ENCODE measurements at places on chromosomes 1 and 21.
A peak's percentile ranks its signal among the peaks of the same experiment; 100 is the strongest.

GRCh38 chr1:107523736-107524135 is 382.9 kb downstream of the NTNG1 start:
- no peak for DNase-seq

DNA sequence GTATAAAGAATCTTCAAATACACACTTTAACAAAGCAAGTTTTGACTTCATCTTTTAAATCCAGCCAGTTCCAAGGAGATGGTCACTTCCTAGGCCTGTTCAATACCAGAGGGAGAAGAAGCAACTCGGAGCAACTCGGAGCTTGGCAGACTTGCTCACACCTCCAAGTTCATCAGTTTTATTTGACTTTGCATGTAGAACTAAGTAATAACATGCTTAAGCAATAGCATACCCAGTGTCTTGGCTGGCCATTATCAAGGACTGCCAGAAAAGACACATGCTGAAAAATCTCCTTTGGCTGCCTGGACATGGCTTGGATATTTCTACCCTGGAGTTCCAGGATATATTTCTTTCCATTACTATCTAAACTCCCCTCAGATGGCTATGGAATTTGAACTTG is 52.6 kb downstream of the GNG12 start:
- DNase-seq, result no peak

- DNase-seq, result no peak
These were observed 363.6 kb downstream of the PBX1 start for GRCh38 chr1:164922585-164922984.

DNA sequence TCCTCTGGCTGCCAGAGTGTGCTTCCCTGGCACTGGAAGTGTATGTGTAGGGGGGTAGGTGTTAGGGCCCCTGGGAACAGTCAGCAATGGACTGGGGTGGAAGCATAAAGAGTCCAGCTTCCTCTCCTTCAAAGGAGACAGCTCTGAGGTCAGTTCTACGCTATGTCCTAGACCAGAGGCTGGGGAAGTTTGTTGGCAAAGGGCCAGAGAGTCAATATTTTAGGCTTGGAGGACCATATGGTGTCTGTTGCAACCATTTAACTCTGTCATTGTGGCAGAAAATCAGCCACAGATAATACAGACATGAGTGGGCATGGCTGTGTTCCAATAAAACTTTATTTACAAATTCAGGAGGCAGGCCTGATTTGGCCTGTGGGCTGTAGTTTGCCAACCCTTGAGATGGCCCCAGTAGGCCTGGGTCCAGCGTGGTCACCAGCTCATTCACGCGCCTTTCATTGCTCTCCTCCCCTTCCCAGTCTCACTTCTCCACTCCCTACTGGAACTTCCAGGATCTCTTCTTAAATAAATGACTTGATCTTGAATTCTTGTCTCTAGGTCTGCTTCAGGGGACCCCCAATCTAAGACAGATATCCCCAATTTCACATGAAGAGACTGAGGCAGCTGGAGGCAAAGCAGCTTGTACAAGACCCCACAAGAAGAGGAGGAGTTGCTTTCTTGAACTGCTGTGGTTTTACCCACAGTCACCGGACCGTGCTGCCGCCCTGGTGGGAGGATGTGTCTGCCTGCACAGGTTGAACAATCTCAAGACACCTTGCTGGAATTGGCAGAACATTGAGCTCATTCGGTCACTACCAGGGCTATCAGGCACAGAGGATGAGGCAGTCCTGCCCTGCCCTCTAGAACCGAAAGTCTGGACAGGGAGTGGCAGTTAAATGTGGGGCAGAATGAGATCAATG is 162.4 kb upstream of the POU3F1 start:
- DNase-seq, result no peak

DNA sequence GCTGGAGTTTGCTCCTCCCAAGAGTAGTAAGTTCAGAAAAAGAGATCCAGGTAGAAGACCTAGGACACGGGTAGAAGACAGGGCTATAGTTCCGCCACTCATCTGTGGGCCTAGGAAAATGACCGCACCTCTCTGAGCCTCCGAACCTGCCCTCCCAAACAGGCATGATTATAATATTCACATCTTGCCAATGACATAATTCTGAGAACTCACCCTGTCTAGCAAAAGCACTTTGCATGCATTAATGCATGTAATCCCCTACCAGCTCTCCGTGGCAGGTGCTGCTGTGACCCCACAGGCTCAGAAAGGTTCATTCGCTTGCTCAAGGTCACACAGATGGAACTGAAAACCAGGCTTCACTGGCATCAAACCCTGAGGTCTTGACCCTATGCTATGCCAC is 88.0 kb downstream of the SPSB1 start:
- DNase-seq, result no peak

DNA sequence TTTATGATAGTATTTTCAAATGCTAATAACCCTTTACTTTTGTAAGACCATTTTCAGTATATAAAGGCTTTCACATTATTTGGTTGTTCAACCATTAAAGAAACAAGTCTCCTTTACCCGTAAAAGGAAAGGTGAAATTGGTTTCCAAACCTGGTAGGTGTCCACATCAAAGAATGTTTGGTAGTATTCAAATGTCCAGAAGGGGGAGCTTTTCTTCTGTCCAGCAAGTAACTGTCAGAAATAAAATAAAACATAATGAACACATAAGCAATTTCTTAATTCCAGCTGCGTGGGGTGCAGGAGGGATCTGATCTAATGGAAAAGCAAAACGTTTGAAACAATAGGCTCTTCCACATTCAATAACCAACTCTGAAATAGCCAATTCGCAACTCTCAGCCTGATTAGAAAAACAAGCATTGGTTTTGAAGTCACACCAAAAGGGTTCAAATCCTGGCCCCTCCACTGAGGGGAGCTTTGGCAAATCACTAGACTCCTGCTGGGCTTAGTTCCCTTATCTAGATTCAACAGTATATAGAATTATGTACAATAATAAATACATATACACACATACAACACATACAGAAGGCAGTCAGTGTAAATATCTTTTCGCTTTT is 11.0 kb downstream of the YIPF1 start:
- no peak for DNase-seq

- DNase-seq, result no peak
These were observed 104.9 kb downstream of the NTMT2 start for GRCh38 chr1:170250531-170251276.

GRCh38 chr1:62271948-62272728 is 47.1 kb downstream of the KANK4 start:
- DNase-seq, result peak; percentile 25

- no peak for DNase-seq
These were observed 4.1 kb upstream of the TMCO1 start for GRCh38 chr1:165772739-165773138.

- DNase-seq, result no peak
These were observed 1.1 kb downstream of the LPGAT1 start for GRCh38 chr1:211829343-211830054.

GRCh38 chr1:205064741-205065316 is 19.4 kb downstream of the TMEM81 start:
- DNase-seq, result no peak

DNA sequence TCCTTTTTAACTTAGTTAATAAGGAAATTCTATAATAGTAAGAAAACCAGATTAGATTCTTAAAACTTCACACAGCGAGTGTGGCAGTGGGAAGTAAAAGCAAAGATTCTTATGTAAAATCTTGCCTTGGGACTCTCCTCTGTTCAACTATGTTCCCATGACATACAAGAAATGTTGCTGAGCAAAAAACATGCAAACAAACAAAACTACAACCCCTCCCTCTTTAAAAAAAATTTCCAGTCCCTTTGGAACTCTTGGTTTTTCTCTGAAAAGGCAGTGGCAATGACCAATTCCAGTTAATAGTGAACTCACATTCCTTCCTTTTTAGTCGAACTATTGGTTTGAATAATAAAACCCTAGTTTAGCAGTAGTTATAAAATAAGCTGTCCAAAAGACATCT is 453.1 kb upstream of the ZRANB2 start:
- DNase-seq, result no peak

- DNase-seq, result no peak
These were observed 5.1 kb downstream of the CR1L start for GRCh38 chr1:207649865-207650580.

GRCh38 chr1:56447823-56448222 is 131.5 kb downstream of the PLPP3 start:
- no peak for DNase-seq

DNA sequence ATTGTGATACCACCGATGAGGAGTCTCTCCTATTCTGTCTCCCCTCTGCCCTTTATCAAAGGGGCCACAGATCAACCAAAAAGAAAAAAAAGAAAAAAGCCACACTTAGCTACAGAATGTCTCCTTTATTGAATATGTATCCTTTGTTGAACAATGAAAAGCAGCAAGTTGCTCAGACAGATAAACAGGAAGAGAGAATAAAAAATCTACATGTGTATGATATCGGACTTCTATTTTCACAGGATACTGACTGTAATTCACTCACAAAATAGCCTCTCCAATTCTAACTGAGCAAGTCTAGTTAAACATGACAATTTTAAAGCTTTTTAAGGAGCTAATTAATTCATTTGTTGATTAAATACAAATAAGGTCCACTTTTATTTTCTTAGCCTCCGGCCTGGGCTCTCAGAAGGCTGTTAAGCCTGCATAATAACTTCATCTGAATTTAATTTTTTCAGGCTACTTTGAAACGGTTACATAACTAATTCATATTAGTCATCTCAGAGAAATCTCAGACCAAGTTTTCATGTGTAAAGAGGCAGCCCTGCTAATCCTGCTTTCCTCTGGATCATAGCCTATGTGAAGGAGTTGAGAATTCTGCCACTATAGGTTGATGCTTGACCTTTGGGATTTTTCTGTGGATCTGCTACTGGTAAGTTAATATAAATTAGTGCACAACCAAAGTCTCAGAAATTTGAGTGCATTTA is 304.1 kb upstream of the NR5A2 start:
- DNase-seq, result no peak

DNA sequence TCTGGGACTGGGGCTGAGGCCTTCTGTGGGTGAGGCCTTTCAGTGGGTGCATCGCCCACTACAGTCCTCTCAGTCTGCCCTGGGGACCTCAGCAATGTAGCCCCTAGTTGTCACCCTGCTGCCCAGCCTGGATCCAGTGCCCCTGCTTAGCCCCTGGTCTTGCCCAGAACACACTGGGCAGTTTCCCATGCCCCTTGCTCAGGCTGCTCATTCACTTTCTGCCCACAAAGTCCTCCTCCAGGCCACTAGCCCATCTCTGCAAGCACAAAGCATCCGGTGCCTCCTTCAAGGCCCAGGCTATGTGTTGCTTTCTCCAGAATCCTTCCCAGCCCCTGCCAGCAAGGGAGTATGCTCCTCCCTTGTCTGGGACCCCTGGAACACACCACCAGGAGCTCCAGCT is 5.4 kb upstream of the ADORA1 start:
- no peak for DNase-seq

- no peak for DNase-seq
These were observed 45.1 kb upstream of the RPL11 start for GRCh38 chr1:23646541-23646940.

DNA sequence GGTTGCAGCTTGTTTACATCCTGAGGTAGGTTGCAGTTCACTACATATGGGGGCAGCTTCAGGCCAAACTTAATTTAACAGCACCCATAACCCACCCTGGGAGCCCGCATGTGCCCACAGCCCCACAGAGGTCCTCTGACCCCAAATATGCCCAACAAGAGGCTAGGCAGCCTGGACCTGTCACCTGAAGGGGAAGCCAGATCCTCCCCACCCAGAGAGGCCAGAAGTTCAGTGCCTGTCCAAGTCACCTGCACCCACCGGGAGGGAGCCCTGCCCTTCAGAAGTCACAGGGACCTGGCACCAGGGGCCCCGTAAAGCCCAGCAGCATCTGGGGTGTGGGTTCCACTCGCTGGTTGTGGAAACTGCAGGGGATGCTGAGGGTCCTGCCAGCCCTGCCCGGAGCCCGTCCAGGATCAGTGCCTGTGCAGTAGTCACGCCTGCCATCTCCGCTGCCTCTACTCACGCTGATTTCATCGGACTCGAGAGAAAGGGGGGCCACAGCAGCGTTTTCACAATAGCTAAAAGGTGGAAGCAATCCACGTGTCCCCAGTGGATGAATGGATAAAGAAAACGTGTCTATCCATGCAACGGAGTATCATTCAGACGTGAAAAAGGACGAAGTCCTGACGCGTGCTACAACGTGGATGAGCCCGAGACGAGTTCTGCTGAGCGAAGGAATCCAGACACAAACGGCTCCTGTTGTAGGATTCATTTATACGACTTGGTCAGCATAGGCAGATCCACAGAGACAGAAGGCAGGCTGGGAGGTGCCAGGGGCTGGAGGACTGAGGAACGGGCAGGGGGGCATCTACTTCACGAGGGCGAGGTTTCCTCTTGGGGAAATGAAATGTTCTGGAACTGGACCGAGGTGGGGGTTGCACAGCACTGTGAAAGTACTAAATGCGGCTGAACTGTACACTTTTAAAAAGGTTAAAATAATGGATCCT is 33.9 kb upstream of the COL6A2 start:
- no peak for DNase-seq

GRCh38 chr1:21115098-21115760 is 61.5 kb downstream of the EIF4G3 start:
- no peak for DNase-seq

GRCh38 chr21:23585419-23585818 is 2021.9 kb downstream of the MRPL39 start:
- DNase-seq, result no peak

DNA sequence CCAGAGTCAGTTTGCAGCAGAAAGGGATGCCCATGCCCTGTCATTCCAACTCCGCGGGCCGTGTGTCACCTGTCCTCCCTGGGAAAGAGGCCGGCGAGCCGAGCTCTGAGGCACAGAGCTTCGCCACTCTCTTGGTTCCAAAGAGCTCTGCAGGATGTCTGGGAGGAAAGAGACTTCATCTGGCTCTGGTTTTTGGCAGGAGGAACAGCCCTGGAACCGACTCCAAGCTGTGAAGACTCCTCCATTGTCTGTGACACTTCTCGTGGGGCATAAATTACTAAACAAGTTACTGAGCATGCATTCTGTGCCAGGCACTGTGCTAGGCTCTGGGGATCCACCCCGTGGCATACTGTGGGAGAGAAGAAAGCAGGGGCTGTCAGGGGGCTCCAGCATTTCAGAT is 3.9 kb upstream of the FAM151A start:
- DNase-seq, result no peak

DNA sequence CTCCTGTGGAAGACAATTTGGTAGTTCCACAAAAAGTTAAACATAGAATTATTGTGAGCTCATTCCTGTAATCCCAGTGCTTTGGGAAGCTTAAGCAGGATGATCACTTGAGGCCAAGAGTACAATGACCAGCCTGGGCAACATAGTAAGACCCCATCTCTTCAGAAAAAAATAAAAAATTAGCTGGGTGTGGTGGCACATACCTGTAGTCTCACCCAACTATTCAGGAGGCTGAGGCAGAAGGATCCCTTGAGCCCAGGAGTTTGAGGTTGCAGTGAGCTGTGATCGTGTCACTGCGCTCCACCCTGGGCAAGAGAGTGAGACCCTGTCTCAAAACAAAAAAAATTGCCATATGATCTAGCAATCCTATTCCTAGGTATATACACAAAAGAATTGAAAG is 4.1 kb upstream of the CHML start:
- DNase-seq, result no peak

GRCh38 chr1:30908316-30908695 is 252 bp downstream of the SDC3 start:
- no peak for DNase-seq

GRCh38 chr1:168485048-168485447 is 58.7 kb downstream of the XCL2 start:
- DNase-seq, result no peak

- no peak for DNase-seq
These were observed 9.0 kb downstream of the ADORA1 start for GRCh38 chr1:203136409-203137042.

All from activated T-cell treated with anti-CD3 and anti-CD28 coated beads for 48 hours (primary cell).